Inflammatory macrophage treated with lipopolysaccharide for 1 hour (primary cell): ENCODE measurements at places on chromosomes 7 and 10.

DNA sequence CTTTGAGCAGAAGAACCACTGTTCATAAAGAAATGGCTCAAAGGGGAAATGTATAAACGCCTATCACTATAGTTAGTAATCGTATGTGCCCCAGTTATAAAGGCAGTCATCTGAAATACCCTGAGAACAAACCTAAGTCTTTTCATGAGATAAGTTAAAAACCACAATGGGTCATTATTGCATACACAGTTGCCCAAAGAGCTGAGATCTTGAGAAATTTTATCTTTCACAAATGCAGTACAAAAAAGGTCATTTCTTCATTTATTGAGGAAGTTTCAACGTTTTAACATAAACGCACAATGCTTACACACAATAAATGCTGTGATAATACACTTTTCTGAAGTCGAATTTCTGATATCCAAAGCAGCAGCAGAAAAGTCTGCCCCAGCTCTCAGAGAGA lies 114.4 kb downstream of the MICU1 start:
- DNase-seq: peak; percentile 93

DNA sequence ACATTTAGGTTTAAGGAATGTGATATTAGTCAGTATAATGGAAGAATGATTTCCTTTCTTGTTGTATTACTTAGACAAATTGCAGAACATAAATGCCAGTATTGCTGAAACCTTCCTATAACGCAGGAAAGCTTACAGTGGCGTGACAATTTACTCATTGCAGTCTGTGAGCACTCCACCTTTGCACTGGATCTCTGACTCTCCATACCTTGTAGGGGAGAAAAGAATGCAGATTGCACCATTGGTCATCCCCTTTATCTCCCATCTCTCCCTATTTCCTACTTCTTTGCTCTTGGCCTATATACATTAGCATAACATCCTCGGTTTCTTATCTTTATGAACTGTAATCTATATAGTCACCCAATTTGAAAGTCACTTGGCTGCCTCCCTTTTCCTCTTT lies 28.1 kb upstream of the HYAL4 start:
- no peak for DNase-seq

- peak; percentile 22 for DNase-seq
These were observed 257.3 kb downstream of the LRMDA start for GRCh38 chr10:75688506-75689300.

DNA sequence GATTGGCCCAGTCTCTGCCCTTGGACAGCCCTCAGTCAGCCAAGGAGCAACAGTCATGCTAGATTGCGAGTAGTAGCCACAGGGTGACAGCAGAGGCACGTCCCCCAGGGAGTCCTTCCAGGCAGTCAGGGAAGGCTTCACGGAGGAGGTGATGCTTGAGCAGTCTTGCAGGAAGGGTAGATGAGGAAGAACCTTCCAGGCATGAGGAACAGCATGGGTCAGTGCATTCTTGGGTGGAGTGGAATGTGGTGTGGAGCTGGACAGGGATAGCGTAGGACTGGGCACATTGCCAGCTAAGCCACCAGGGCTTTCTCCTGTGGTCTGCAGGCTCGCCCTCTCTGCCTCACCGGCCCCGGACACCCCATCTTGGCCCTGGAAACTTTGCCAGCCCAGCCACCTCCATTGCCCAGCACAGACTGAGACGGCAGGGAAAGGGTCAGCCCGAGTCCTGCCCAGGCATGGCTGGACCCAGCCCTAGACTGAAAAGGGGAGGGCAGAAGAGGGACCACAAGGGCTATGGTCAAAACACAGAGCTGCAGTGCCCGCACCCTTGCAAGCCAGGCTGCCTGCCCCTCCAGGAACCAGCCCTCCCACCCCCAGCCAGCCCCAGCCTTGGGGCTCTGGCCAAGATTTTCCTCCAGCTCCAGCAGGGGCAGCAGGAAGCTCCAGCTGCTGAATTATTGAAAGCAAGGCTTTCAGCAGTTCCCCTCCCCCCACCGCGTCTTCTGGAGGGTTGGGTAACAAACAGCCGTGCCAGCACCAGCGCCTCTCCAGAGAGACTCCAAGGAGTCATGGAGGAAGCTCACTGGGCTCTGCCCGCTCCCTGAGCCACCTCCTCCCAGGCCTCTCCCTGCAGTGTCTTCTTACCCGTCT lies 18.7 kb downstream of the SRRM3 start:
- DNase-seq: no peak

- no peak for DNase-seq
These were observed 164.4 kb downstream of the MDFIC start for GRCh38 chr7:115086146-115086841.

DNA sequence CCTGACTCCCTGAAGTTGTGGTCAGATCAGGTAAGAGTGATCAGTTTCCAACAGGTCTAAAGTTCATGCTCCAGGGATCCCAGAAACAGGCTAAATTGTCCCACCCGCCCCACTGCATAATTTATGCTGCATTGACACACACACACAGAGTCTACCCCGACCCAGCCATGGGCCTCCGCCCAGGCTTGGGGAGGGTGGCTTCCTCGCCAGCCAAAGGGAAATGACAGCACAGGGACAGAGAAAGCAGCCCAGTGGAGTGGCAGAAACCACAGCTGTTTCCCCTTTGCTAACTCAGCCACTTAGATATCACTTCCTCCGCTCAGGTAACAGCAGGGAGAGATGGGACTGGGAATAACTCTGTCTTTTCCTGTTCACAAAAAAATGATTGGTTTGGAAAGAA lies 9.4 kb downstream of the SH3PXD2A start:
- peak; percentile 27 for DNase-seq

- DNase-seq: no peak
These were observed 579 bp downstream of the IDI1 start for GRCh38 chr10:1048349-1048731.

- peak; percentile 61 for DNase-seq
These were observed 155.8 kb downstream of the AOAH start for GRCh38 chr7:36568452-36568849.

DNA sequence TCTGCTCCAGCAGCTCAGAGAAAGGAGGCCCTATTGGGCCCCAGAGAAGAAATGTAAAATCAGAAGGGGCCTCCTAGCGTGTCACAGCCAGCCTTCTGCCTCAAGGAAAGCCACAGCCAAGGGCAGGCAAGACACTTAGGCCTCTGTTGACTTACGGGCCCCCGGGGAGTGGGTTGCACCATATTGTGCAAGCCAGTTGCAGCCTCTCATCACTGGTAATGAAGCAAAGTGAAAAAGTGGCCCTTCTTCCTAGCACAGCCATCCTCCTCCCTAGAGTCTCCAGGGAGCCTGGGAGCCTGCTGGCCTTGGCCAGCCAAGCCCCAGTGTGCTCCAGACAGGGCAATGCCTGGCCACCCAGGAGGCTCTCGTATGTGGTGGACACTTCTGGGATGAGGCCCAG lies 56.2 kb upstream of the GDF10 start:
- DNase-seq: no peak

DNA sequence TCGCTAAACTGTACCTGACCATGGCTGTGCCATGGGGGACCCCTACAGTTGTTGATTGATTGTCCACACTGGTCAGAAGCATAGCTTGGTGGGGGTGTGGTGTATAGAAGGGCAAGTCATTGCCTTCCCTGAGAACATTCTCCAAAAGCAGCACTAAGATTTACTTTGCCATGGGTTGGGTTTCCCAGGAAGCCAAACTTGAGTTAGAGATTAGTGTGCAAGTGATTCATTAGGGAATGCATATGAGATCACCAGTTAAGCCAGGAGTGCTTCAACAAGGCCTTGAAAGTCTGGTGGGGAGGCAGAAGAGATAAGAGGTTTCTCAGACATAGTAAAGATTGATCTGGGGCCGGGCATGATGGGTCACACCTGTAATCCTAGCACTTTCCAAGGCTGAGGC lies 21.4 kb upstream of the TPST1 start:
- DNase-seq: no peak

DNA sequence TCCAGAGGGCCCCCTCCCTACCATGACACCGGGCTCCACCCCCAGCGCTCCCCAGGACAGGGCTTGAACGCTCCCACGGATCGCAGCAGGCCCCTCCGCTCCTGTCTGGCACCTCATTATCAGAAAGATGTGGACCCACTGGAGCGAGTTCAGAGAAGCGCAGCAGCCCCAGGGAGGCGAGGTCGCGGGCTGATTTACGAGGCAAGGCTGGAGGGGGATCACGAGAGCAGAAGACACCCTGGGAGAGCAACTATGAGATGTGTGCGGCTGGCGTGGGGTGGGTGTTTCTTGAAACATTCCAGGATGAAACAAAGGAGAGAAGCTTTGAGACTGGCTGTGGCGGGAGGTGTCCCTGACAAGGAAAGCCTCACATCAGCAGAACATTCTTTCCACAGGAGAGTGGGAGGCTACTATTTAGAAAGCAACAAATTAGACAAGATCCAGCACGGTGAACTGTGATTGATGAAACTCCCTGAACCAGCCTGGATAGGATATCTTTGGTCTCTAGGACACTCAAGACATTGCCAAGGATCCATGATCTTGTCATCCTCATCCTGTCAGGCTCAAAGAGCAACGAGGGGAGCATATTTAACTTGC lies 66.0 kb downstream of the JCAD start:
- DNase-seq: no peak

DNA sequence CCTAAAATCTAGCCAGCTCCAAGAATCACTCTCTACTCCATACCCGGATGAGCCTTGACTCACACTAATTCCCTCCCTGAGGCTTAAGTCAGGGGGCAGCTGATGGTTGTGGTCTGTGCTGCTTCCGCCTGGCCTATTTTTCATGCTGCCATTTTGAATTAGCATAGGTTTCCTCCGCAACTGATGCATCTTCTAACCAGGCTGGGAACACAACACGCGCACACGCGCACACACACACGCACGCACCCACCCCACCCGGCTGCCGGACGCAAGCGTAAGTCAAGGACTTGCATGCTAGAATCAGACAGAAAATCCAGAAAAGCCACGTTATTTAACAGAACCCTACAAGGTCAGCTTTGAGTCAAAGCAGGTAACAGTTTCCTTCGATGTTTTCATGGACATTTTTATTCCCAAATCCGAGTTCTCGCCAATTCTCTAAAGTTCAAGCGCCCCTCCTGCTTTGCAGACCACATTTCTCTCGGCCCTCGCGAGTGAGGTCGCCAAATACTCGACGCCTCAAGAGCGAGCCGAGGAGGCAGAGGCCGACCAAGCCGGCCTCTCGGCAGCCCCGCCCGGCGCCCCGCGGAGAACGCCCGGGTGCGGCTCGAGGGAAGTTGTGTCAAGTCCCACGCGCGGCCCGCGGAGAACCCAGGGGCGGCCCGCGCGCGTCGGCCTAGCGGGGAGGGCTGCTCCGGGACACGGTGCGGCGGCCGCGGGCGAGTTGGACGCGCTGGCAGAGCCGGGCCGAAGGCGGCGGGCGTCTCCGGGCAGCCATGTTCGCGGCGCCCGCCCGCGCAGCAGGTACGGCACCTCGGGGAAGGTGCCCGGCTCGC lies 961 bp downstream of the SCRN1 start:
- DNase-seq: peak; percentile 35

DNA sequence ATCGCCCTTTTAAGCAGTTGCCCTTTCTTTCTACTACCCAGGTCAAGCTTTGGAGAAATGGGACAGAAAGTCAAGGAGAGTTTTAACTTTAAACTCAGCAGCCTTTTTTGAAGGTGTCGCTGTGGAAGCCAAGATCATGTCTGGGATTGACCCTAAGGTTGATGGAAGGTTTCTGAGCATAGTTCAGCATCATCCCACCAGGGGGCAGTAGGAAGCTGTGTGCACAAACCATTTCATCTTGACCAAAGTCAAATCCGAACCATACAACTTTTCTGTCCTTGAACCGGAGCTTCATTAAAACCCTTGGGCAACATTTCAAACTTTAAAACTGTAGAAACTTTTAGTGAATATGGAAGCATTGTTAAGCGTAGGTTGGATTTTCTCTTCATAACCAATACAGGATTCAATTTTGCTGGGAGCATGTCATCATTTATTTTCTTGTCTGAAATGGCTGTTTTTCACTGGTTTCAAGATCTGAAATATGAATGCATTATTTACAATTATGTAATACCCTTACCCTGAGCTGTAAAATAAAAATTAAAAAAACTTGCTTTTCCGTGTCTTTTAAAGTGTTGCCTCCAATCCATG lies 214.4 kb upstream of the KIAA1217 start:
- DNase-seq: peak; percentile 27

DNA sequence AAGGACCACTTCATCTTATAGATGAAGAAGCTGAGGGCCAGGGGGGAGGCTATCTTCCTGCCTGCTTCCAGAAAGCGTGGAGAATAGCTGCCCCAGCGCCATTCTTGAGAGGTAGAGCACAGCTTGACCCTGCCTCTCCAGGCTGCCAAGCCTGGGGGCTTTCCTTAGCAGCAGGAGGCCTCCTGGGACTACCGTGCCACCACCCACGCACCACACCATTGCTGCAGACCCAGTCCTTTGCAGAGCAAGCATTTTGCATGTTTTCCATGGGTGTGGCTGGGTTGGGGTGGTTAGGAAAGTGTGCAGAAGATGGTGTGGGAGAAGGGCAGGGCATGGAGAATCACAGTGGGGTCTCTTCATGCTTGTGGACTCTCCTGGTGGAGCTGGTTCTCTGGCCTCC lies 64.9 kb downstream of the TBXAS1 start:
- DNase-seq: no peak

DNA sequence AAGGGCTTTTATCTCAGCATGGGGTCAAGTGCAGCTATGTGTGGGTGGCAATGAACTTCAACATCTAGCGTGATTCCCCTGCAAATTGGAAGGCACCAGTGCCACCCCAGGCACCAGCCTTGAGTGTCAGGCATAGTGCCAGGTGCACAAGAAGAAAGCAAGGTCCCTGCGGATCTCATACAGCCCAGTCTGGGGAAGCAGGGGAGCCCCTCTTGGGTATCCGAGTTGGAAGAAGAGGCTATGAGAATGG lies 269.0 kb downstream of the RPS24 start:
- no peak for DNase-seq

- DNase-seq: no peak
These were observed 201.5 kb downstream of the CDK14 start for GRCh38 chr7:90797596-90797995.

DNA sequence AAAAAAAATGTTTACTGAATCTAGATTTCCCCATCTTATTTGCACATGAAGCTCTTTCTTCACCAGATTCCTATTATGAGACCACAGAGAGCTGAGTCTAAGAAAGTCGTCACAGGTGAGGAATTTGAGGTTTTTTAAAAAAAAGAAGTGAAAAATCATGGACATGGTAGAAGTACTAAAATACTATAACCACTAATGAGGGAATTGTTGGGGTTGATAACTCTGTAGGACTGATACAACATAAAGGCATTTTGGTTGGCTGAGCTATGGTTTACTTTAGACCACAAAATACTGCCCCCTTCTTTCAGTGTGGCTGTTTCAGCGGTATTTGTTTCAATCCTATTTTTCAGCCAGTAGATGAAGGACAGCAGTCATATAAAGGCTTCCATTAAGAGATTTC lies 1111.3 kb downstream of the TYW1 start:
- DNase-seq: no peak

- no peak for DNase-seq
These were observed 63.5 kb upstream of the C10orf90 start for GRCh38 chr10:126734015-126734414.

DNA sequence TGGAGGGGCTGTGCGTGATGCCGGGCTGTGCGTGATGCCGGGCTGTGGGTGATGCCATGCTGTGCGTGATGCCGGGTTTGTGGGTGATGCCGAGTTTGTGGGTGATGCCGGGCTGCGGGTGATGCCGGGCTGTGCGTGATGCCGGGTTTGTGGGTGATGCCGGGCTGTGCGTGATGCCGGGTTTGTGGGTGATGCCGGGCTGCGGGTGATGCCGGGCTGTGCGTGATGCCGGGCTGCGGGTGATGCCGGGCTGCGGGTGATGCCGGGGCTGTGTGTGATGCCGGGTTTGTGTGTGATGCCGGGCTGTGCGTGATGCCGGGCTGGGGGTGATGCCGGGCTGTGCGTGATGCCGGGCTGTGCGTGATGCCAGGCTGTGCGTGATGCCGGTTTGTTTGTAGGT lies 128.9 kb downstream of the FAM53B start:
- no peak for DNase-seq

- no peak for DNase-seq
These were observed 1255.5 kb upstream of the PHF14 start for GRCh38 chr7:9718071-9718661.
